ENCODE measurements at places on chromosomes 3 and 15.
A peak's percentile ranks its signal among the peaks of the same experiment; 100 is the strongest.

DNA sequence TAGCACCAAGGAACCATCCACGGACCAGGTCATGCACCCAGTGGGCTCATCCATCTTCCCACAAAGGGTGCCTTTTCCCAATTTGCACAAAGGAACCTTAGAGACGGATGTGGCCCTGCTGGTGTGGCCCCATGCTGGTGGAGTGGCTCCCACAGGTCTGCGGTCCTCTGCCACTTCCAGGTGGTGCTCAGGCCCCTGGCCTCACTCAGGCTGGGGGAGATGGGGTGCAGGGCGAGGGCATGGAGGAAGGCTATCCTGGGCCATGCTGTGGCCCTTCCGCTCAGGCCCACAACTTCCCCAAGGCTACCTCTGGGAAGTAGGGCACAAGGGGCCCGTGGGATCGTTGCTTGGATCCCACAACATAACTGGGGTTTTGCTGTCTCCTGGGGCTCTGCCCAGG is 5.2 kb upstream of the SYNM start:
- no peak for DNase-seq

GRCh38 chr3:147369231-147369630 is 37.1 kb downstream of the ZIC4 start:
- DNase-seq, result no peak

- no peak for DNase-seq
Observed at GRCh38 chr3:47202542-47202941, 38.6 kb upstream of the SETD2 start.

DNA sequence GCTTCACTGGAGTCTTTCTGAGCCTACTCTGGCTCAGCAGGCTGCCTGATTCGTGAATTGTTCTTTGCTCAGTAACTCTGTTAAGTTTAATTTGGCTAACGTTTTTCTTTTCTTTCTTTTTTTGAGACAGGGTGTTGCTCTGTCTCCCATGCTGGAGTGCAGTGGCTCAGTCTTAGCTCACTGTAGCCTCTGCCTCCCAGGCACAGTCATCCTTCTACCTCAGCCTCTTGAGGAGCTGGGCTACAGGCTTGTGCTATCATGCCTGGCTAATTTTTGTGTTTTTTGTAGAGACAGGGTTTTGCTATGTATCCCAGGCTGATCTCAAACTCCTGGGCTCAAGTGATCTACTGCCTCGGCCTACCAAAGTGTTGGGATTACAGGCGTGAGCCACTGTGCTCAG is 165.0 kb downstream of the PEX5L start:
- no peak for DNase-seq

DNA sequence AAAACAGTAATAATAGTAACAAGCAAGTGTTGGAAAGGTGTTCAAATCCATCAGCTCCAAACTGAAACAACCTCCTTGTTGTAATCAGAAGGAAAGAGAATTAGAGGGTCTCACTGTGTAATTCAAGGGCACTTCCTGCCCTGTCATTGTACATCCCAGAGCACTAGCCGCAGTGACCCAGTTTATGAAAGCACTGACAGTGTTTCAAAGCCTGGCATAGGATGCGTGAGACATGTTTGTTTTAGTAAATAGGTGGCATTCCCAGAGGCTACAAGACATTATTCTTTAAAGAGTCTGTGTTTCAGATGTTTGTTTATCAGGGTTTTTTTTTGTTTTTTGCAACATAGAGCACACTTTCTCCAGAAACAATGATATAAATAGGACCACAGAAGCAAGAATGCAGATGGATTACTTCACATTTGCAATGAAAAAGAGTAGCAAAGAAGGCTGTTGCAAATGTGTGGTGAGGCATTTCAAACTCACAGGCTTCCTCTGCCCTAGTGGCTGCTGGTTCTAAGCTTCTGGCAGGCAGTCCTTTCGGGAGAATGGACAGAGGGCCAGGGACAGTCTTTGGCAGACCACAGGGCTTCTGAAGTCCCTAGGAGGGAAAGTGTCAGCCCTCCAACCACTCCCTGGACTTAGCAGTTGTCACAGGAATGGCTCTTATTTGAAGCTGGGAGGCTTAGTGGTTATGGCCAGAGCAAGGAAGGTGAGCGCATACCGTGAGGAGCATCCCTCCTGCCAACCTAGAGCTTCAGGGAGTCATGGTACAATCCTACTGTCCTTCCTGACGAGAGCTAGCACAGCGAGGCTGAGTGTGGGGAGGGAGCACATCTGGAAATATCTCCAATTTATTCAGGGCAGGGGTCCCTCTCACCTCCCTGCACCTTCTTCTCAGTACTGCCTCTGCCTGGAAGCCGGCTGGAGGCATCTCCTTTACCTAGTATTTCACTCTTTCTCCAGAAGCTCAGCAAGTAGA is 31.4 kb upstream of the TIPARP start:
- DNase-seq, result peak; percentile 70

- DNase-seq, result no peak
Observed at GRCh38 chr3:38507120-38507519, 11.0 kb downstream of the EXOG start.

GRCh38 chr3:15556512-15556911 is 35.0 kb upstream of the COLQ start:
- no peak for DNase-seq

DNA sequence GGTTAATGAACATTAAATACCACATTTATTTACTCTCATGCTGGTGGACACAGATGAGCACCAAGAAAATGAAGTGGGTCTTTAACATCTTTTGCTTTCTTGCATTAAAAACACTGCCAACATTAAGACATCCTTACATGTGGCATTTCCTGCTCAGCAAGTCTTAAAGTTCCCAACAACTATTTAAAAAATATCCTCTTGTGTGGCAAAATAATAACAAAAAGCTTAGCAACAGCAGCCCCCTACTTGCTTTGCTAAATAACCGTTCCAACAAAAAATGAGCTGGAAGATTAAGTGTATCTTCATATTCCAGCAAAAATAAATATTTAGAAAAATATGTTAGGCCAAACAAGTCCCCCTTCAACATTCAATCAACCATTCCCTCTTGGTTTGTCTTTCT is 93.1 kb downstream of the SUCLG2 start:
- no peak for DNase-seq

DNA sequence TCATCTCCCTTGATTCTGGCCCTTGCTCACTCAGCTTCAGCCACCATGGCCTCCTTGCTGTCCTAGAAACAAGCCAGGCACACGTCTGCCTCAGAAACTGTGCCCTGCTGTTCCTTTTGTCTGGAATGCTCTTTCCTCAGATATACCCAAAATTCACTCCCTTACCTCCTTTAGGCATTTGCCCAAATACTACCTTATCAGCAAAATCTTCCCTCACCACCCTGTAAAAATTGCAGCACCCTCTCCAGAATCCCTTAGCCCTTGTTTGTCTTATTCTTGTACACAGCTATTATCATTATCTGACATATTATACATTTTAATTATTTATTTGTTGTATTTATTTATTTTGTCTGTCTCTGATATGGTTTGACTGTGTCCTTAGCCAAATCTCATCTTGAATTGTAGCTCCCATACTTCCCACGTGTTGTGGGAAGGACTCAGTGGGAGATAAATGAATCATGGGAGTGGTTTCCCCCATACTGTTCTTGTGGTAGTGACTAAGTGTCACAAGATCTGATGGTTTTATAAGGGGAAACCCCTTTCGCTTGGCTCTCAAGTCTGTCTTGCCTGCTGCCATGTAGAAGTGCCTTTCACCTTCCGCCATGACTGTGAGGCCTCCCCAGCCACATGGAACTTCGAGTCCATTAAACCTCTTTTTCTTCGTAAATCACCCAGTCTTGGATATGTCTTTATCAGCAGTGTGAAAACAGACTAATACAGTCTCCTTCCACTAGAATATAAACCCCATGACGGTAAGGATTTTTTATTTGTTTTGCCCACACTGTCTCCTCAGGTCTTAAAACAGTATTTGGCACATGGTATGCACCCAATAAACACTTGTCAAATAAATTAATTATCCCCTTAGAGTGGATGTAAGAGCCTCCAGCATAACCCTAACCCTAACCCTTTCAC is 60.0 kb upstream of the STT3B start:
- DNase-seq, result peak; percentile 83

DNA sequence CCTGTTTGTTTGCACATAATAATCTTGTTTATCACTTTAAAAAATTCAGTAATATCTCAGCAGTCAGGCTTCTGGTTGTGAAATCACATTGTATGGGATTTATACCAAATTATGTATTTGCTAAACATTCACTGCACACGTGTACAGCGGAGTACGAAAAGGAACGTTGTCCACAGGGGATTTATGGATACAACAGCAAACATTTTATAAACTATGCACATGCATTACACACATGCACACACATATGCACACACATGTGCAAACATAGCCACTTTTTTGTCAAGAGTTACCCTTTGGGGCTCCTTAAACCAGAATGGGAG is 150.5 kb downstream of the LRRK1 start:
- no peak for DNase-seq

GRCh38 chr15:42919308-42919707 is 1.3 kb downstream of the TTBK2 start:
- no peak for DNase-seq

DNA sequence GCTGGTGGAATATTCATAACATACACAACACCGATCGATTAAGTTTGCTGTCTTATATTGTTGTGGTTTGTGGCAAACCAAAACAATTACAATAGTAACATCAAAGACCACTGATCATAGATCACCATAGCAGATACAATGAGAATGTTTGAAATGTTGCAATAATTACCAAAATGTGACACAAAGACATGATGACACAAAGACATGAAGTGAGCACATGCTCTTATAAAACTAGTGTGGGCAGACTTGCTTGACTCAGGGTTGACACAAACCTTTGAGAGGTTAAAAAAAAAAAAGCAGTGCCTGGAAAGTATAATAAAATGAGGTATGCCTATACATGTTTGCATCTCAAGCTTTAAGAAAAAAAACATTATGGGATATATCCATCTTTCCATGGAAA is 130.3 kb downstream of the NR1I2 start:
- no peak for DNase-seq

- peak; percentile 13 for DNase-seq
Observed at GRCh38 chr3:10551821-10552630, 46.6 kb upstream of the ATP2B2 start.

DNA sequence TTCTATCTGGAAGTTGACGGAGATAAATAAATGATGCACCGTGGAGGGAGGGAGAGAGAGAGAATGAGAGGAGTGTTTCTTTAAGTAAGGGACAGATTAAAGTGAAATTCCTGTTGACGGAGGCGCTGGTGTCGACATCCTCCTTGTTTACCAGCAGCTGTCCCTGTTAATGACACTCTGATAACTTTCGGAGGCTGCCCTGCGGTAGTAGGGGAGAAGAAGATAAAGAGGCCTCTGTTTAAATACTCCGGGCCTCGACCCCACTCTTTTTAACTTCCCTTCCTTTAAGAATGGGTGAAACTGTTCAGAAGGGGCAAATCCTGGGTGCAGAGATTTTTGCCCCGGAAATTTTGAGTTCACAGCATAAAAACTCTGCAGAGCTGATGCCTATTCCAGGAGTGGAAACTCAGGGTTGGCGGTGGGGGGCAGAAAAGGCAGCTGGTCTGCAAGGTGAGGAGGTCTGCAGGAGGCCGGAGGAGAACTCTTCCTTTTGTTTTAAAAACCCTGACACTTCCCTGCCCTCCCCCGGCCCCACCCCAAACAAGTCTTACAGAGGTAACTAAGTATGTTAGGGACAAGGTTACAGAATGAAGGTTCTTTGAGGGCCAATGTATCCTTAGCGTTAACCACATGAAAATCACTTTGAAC is 276.6 kb upstream of the NR2F2 start:
- DNase-seq, result peak; percentile 40

DNA sequence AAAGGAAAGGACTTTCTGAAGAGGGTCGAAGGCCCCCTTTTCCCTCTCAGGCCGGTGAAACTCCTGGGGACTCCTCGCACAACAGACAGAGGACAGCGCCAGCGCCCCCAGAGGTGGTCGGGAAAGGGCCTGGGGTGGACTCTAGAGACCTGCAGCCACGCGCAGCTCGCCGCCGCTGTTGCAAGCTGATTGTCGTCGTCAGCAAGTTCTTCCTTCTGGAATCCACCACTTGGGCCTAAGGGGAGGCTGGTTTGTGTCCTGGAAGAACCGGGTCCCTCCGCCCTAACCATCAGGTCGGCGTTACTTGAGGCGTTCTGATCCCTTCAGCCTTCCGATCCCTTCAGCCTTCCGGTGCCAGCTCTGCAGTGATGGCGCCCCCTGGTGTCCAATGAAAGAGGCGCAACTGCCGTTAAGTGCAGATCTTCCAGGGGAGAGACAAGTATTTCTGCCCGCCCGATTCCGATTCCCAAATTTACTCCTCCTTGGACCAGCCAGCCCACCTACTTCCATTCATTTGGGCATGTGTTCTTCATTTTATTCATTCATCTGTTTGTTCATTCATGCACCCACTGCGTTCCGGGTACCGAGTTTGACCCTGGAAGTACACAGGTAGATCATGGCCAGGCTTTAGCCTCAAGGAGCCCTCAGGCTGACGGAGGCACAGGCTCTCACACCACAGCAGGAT is 77.2 kb upstream of the SLC6A11 start:
- DNase-seq, result peak; percentile 33

- no peak for DNase-seq
Observed at GRCh38 chr3:143445118-143445517, 325.5 kb downstream of the CHST2 start.

- peak; percentile 84 for DNase-seq
Observed at GRCh38 chr3:78941587-78941986, 826.2 kb downstream of the ROBO1 start.

- no peak for DNase-seq
Observed at GRCh38 chr3:123374016-123374415, 74.9 kb downstream of the ADCY5 start.

DNA sequence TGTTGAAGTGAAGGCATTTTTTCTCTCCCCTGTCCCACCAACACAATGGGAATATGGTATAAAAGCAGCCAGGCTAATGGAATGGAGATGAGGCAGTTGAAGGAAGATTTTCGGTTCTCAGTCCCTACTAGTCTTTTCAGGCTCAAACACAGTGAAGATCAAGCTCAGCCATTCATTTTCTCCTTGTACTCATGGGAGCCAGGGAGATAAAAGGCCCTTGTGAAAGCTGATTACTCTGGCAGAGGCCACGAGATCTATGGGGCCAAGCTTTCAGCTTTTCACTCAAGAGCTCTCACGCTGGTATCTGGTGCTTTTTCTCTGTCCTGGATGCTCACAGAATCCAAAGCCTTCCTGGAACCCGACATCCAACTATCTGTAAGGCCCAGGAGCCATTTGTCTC is 14.5 kb upstream of the FAN1 start:
- no peak for DNase-seq

DNA sequence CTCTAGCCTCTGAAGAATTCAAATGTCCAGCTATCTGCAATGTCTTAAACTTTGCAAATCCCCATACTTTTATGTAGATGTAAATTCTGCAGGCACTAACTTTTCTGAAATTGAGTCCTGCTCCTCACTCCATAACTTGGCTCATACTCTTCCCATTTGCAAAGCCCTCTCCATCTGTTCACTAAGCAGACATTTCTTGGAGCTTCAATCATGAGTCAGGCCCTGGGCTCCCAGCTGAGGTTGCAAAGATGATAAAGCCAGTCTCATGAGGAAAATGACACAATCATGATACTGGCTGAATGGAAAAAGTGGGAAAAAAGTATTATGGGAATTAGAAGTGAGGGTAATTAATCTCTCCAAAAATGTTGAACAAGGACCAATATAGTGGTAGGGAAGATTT is 507.6 kb downstream of the NR2F2 start:
- no peak for DNase-seq
